ENCODE measurements at places on chromosomes 3 and 15.

DNA sequence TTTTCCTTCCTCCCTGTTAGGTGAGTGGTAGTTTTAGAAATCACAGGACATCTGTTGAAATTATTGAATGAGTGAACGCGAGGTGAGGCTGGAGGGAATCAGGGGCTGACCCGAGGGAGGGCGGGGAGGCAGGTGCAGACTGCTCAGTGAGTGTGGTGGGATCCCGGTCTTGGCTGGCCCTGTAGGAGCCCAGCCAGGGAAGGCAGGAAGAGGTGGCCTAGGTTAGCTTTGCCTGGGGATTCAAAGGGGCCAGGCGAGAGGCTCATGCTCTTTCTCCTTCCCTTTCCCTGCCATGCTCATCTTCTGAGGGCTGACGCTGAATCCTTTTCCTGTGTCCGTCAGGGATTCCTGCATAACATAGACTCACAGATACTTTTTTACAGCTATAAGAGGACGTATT, 15.1 kb downstream of the CACNA1D start:
- DNase-seq: no peak

DNA sequence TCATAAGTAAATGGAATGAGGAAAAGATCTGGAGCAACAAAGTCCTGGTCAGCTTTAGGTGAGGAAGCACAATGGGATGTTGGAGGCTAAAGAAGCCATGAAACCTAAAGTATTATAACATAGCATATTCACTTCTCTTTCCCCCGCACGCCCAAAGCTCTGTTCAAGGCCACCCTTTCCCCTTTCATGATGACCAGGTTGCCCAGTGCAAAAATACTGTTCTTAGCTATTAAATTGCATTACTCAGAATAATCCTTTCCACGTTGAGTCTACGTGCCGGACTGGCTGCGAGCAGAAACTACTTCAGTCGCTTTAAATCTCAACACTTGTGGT, 589 bp upstream of the MAPKBP1 start:
- DNase-seq: no peak

- no peak for DNase-seq
Measured at GRCh38 chr3:20574746-20575145, 388.7 kb upstream of the SGO1 start.

GRCh38 chr3:35777065-35777464, 137.7 kb downstream of the ARPP21 start:
- DNase-seq: no peak

- DNase-seq: no peak
Measured at GRCh38 chr3:196563721-196564225, 4.6 kb downstream of the WDR53 start.

GRCh38 chr15:55834331-55834730, 91.4 kb upstream of the PRTG start:
- DNase-seq: no peak

GRCh38 chr15:82533801-82534200, 6.5 kb downstream of the RPS17 start:
- no peak for DNase-seq
